CD4-positive, alpha-beta T cell treated with Interleukin-17A for 4 hours (primary cell): ENCODE measurements at places on chromosomes 12 and 14.

DNA sequence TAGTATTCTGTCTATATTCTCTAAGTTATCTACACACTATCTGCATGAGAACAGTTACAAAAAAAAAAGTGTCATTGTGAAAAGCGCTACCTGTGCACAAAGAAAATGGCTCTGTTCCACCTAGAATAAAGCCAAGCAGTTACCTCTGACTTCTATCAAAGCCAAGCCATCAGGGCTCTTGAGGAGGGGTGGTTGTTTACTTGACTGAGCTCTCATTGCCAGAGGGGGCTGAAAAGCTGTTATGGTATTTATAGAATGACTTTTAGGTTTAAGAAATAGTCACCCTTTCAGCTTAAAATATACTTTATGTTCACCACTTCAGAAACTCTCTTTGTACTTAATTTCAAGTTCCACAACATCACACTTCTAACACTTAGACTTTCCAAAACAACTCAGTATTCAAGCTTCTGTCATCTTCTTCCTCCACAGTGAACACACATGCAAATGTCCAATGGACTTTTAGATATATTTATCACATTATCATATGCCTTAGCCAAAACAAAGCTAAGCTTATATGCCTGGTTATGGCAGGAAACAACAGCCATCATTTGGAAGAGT, 7.5 kb downstream of the ITPR2 start:
- no peak for DNase-seq

DNA sequence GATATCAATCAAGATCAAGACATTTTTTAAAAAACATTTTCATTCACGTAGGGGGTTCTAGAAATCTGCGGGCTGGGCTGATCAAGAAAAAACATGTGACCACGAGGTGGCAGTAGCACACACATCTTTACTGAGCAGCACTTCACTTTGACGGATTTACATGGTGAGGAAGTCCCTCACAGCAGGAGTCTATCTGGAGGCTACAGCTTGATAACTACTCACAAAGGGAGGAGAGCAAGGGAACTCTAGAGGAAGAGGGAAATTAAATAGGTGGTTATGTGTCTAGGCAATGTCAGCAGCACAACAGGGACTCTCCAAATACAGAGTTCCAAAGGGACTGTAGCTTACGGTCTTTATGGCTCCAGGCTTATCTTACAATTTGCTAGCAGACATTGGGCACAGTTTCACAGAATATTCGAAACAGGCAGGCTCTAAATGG, 248.1 kb downstream of the DPY19L2 start:
- peak; percentile 30 for DNase-seq

- no peak for DNase-seq
Observed at GRCh38 chr14:61505815-61506809, 184.7 kb downstream of the PRKCH start.

- no peak for DNase-seq
Observed at GRCh38 chr12:82801951-82802610, 115.4 kb downstream of the TMTC2 start.

- no peak for DNase-seq
Observed at GRCh38 chr14:75290851-75291250, 12.2 kb downstream of the FOS start.

GRCh38 chr14:38999949-39000348, 103.1 kb downstream of the SEC23A start:
- DNase-seq, result no peak

- peak; percentile 96 for DNase-seq
Observed at GRCh38 chr12:57229634-57230380, at the start of gene SHMT2. Gene SHMT2, plus strand, starts transcription at chr12:57229711. Its CDS starts 68 bp downstream, at chr12:57229779.

- no peak for DNase-seq
Observed at GRCh38 chr14:97271451-97271960, 474.3 kb downstream of the VRK1 start.

DNA sequence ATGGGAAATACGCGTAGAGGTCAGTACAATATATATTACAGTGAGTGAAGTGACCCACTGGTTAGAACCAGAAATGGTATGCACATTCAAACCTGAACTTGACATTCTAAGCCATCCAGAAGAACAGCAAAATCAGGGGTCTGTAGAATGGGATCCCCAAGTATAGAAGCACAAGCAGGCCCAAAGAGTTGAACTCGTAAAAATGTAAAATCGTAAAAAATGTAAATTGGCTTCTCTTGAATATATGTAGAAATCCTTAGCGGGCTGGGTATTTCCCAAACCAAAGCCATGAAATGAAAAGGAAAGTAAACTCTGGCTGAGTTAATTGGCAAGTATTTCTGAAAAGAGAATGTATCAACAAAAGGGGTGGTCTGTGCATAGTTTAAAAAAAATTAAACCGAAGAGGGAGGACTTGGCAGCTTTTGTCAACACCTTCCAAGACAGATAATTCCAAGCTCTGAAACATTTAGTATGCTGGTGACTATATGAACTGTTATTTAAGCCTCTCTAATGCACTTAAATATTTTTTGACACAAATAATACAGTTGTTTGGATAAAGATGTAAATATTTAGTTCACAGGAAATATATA, 1505.6 kb upstream of the FLRT2 start:
- no peak for DNase-seq

- peak; percentile 37 for DNase-seq
Observed at GRCh38 chr12:89469361-89469760, 55.2 kb downstream of the GALNT4 start.

GRCh38 chr12:8078398-8078797, 3.7 kb upstream of the NECAP1 start:
- DNase-seq, result peak; percentile 78

GRCh38 chr14:92314182-92314581, 8.8 kb upstream of the SLC24A4 start:
- no peak for DNase-seq

- DNase-seq, result peak; percentile 59
Observed at GRCh38 chr14:91350813-91351511, 66.7 kb downstream of the CCDC88C start.

GRCh38 chr12:80821513-80822000, 104.8 kb downstream of the MYF5 start:
- DNase-seq, result no peak

DNA sequence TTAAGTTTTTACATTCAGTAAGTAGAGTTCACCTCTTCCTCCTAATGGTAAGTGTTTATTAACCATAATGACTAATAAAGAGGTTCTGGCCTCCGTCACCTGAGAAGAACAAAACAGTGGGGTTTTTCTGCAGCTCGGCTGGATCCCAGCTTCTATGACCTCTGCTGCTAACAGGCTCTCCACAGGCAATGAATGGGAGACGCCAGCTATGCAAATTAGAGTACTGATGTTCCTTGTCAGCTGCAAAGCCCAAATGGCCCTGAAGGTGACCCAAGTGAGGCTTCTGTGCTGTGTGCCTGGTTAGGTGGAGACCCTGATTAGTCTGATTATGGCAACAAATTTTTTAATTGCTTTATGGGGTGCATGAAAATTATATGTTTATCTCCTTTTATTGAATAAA, 218.1 kb downstream of the APAF1 start:
- DNase-seq, result no peak

DNA sequence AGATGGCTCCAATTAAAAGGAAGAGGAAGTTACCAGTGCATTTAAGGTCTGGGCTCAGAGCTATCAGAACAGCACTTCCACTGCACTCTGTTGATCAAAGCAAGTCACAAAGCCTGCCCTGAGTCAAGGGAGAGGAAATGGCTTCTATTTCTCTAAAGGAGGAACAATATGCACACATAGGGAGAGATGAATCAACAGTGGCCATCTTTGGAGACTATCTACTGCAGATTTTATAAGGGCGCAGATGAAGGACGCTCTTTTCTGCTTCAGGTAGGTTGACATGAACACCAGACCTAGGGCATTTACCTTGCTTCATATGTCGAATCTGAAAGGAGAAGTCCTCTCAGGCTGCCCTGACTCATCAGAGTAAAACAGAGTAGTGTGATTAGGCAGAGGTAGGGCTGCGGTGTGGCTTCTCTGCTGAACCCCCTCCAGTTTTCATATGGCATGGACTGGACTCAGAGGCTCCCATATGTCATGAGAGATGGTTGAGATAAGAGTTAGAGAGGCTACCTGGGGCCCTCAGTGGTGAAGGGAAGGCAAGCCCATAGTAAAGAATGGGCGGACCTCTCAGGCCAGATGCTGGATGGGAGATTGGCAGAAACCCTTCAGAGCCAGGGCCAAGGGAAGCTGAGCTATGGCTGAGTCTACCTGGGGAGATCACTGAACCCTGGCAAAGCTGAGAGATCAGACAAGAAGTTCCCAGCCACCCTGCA, 84.4 kb downstream of the ARF6 start:
- DNase-seq, result peak; percentile 63

GRCh38 chr12:116677202-116677661, 60.6 kb downstream of the SPRING1 start:
- DNase-seq, result no peak

- no peak for DNase-seq
Observed at GRCh38 chr14:100350276-100350926, 27.3 kb downstream of the SLC25A47 start.

DNA sequence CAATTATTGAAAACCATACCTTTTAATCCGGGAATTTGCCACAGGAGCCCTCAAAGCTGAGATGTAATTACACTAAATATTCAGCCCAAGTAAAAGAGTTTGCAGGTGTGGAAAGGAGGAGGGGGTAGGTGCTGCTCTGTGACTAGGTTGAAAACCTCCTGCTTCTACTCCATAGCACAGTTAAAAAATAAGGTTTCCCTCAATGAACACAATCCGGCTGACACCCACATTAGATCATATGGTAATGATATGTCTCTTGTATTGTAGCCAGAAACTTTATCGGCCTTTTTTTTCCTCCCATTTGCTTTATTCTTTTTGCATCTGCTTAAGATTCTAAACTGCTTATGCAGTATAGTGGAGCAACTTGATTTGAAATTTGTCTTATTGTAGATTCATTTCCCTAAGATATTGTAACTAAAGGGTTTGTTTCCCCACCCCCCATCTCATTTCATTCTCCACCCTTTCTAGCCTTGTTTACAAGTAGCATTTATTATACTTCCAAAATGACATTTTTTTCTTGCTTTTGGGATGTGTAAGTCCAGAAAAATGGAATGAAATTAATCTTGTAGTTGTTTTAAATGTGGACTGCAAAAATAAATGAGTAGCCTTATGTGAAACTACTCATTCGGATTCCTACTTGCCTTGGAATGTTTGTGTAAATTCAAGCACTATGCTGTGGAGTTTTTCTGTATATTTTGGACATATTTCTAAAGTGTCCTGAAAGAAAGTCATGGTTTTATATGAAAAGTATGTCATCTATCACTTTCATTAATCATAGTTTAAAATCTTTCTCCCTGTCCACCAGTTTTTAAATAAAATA, at the start of gene DCN:
DCN (minus strand) TSS at position 182 of the 820 bp plus-strand sequence. CDS start 4,265 bp downstream, outside the sequence.
- no peak for DNase-seq

GRCh38 chr12:101186291-101186690, 23.7 kb downstream of the SLC5A8 start:
- no peak for DNase-seq

DNA sequence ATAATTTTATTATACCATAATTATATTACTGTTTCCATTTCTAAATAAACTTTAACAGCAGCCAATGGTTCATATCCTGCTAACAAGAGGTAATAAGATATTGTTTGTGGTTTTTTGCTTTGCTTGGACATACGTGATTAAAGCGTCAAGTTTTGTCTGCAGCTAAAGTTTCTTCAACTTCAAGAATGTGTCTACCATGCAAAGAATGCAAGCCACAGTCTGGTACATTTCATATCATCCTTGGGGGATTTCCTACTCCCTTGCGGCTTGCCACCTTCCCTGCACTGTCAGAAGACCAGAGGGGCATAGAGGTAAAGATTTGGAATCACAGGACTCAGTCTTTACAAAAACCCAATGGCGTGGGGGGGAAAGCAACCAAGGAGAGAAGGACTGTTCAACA, 125.2 kb downstream of the MED13L start:
- no peak for DNase-seq

GRCh38 chr14:63986789-63987533, 134.2 kb downstream of the SYNE2 start:
- DNase-seq, result no peak

DNA sequence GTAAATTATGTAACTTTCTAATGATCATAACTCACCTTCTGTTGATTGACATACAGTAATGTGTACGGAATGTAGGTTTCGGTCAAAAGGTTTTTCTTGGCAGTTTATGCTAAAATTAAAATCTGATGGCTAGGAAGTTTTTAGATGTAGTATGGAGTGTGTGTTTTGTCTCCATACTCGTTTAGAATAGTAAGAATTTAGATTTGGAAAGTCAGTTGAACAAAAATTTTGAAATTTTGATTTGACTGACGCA, 859 bp downstream of the PALS1 start:
- no peak for DNase-seq

DNA sequence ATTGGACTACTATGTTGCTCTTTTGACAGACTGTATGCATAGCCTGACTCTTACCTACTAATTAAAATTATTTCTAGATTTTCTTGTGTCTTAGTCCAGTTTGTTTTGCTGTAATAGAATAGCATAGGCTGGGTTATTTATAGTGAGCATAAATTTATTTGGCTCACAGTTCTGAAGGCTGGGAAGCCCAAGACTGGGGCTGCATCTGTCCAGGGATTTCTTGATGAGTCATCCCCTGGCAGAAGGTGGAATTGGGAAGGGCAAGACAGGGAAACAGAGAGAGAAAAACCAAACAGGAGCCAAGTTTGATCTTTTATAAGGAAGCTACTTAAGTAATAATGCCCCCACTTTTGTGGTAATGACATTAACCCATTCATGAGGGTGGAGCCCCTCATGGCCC, 759.2 kb upstream of the LRFN5 start:
- DNase-seq, result no peak

DNA sequence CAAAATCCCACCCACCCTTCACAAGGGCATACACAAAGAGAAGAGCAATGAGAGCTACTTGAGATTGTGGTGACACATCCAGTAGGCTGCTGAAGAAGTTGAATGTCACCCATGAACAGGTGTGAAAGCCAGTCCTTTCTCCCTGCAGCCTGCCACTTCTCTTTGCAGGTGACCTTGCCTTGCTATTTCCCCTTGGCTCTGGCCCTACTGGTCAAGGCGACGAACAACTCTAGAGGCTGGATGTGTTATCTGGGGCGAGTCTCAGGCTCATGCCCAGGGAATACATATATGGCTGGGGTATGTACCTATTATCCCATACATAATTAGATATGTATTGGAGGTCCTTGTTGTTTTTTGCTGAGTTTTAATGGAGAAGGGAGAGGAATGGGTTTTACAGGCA, 70.2 kb upstream of the EGLN3 start:
- no peak for DNase-seq

GRCh38 chr14:45426685-45427282, 173.8 kb upstream of the MIS18BP1 start:
- no peak for DNase-seq

GRCh38 chr12:24955389-24955788, 6.5 kb upstream of the BCAT1 start:
- no peak for DNase-seq

GRCh38 chr14:28876572-28876945, 110.0 kb downstream of the FOXG1 start:
- DNase-seq, result no peak

GRCh38 chr12:7917392-7918267, 18.4 kb downstream of the SLC2A3 start:
- DNase-seq, result no peak

DNA sequence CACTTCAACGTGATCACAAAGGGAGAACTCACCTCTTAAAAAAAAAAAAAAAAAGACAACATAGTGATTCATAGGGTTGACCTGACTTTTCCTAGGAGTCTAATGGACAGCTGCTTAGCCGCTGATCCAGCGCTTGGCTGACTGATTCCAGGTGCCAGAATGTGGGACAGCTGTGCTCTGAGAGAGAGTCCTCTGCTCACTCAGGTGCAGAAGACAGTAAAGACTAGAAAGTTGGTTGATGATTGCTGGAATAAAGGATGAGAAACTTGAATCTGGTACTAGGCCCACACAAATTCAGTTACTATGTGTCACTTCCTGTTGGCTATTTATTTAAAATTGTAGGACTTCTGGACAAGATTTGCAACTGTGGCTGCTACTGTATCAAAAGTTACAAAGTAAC, 229.4 kb downstream of the CHST11 start:
- no peak for DNase-seq

- DNase-seq, result no peak
Observed at GRCh38 chr14:20343862-20344220, 406 bp downstream of the PARP2 start.
